ENCODE measurements at places on chromosomes 4 and X. TPM values are rescaled to one million over a fixed set of nuclear protein-coding genes. Genes with fewer than 3 reads are reported as not detected.

TNMD gene
- not detected for total RNA-seq

RNF150 gene
- 0.39 TPM for total RNA-seq

MAGEA9B gene
- total RNA-seq: not detected

DDIT4L gene
- 12.9 TPM for total RNA-seq

CSAG1 gene
- not detected for total RNA-seq

JAKMIP1 gene
- not detected for total RNA-seq

F8A2 gene
- not detected for total RNA-seq

CTAG1A gene
- not detected for total RNA-seq

IL21 gene
- total RNA-seq: not detected

SLC6A8 gene
- total RNA-seq: 8.4 TPM

FAM9A gene
- total RNA-seq: not detected

DUX4 gene
- total RNA-seq: not detected

ACSL4 gene
- total RNA-seq: 170 TPM

LRP2BP gene
- total RNA-seq: 0.59 TPM

Measured in subcutaneous preadipocyte (primary cell).